ENCODE measurements at places on chromosomes 11 and 22.

- DNase-seq = no peak
Observed at GRCh38 chr11:120122924-120123683, 14.8 kb downstream of the TRIM29 start.

DNA sequence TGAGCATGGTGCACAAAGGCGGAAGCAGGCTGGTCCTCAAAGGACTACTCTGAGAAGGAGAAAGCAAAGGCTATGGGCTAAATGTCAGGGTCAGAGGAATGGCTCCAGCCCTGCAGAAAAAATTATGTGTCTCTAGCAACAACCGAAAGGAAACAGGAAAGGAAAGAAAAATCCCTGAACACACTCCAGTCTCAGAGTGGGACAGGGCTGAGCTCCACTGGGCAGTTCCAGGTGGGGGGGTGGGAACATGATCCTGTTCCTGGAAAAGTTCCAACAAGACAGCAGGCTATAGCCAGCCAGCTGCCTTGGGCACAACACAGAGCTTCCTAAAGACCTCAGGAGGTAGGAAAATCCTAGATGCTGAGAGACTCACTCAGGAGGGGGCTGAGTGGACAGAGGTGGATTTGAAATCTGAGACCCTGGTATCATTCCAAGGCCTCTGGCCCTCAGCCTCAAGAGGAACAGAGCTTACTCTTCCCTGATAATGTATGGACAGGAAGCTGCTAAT is 1088.2 kb downstream of the TBC1D22A start:
- no peak for DNase-seq

- no peak for DNase-seq
Observed at GRCh38 chr11:62554387-62555167, 8.0 kb upstream of the AHNAK start.

- no peak for DNase-seq
Observed at GRCh38 chr11:117054382-117054781, 43.8 kb downstream of the SIK3 start.

DNA sequence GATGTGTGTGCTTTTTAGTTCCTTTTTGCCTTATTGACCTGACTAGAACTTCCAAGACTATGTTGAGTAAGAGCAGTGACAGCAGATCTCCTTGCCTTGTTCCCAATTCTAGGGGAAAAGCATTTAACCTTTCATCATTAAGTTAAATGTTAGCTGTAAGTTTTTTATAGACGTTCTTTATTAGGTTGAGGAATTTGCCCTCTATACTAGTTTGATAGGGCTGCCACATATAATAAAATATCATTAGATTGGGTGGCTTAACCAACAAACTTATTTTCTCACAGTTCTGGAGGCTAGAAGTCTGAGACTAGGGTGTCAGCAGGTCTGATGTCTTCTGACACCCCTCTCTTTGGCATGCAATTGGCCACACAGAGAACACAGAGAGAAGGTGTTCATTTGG is 32.6 kb upstream of the B3GNT6 start:
- no peak for DNase-seq

DNA sequence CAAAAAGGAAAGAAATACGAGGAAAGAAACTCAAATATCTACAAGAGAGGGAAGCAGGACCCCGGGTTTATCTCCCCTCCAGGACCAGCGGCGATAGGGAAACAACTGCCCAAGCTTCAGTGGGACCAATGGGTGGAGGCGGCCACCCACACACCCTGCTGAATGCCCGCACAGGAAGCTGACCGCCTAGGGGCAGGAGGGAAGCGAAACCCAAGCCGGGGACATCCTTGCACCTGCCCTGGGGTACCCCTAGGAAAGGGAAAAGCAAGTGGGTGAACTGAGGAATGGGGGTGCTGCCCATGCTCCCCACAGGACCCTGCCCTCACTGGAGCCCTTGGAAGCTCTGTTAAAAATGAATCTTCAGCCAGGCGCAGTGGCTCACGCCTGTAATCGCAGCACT is 27.6 kb upstream of the HMOX1 start:
- DNase-seq = no peak

- no peak for DNase-seq
Observed at GRCh38 chr11:41309111-41309522, 150.3 kb downstream of the LRRC4C start.

- peak; percentile 96 for DNase-seq
Observed at GRCh38 chr11:46237248-46238077, 40.0 kb upstream of the CREB3L1 start.

DNA sequence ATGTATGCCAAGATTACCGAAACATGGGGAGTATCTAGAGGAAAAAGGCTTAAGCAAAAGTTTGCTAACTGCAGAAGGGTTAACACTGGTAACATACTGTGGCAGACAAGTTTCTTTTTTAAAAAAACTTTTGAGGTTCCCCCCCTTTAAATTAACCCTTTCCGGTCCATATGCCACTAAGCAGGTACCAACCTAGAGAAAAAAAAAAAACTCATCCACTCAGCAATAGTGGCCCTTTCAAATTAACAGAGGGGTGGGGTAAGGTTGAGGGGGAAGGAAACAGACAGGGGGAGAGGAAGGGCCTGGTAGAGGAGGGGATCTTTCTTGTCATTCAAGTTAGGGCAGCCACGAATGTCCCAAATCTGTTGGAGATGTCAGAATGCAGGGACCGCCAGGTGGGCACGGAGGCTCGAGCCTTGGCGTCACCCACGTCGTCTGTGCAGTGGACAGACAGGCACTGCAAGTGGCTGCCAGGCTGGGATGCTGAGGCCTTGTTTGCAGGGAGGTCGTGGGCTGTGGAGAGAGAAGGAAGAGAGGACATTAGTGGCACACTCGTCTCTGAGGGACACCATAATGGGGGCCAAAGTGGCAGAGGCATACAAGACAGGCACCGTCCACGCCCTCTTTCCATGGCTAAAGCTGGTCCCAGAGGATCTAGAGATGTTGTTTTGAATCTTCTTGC is 50.8 kb downstream of the MN1 start:
- no peak for DNase-seq

- DNase-seq = no peak
Observed at GRCh38 chr11:19906126-19906525, 193.5 kb downstream of the NAV2 start.

- no peak for DNase-seq
Observed at GRCh38 chr22:49728570-49729271, 99.0 kb downstream of the BRD1 start.

- DNase-seq = peak; percentile 87
Observed at GRCh38 chr11:76008474-76008873, 193.5 kb downstream of the UVRAG start.

GRCh38 chr22:22397292-22397870 is 111.2 kb downstream of the ZNF280B start:
- peak; percentile 56 for DNase-seq

DNA sequence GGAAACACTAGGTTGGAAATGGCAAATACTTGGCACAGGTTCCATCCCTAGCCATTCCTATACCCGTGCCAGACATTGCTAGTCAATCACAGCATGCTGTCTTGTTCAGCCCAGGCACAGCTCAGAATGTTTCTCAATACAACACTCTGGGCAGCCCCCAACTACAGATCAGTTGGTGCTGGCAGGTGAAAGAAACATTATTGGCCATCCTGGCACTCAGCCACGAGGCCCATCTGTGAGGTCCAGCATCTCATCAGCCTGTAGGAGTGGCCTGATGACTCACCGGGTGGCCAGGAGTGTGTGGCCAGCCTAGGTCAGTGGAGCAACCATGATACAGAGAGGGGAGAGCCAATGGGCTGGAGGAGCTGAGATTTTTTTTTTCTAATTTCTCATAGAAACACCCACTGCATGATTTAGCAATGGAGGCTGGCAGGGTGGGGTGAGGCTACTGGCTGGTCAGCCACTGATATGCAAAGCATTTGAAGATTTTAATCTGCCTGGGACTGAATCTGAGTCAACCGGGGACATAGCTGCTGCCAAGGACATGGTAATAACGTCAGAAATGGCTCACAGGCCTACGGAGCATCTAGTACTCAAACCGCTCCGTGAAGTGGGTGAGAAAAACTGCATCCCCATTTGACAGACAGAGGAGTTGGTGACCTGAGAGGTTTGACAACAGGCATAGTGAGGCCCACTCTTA is 5.4 kb downstream of the MYO18B start:
- DNase-seq = peak; percentile 97

All from ELR (cell line).